Vagina (tissue), 2 donors: ENCODE measurements at places on chromosomes 7 and 10. TPM values are rescaled to one million over a fixed set of nuclear protein-coding genes. Genes with fewer than 3 reads are reported as not detected.

DNA sequence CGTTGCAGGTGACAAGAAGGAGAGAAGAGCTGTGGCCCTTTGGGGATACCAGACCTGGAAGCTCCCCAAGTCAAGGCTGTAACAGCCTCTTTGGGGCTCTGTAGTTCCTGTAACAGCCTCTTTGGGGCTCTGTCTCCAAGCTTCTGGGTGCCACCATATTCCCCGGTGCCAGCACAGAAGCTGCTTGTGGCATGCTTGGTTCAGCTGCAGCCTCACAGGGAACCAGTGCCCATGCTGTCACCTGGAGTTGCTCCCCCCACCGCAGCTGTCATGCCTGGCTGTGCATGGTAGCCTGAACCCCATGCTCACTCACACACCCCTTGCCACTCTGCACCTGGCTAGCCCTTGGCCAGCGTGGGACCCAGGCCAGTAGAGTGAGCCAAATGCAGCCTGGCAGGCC, 109.1 kb downstream of the ELAPOR2 start:
- DNase-seq, result no peak

- DNase-seq, result no peak
These were observed 4.4 kb upstream of the FAM107B start for GRCh38 chr10:14779001-14779651.

DNA sequence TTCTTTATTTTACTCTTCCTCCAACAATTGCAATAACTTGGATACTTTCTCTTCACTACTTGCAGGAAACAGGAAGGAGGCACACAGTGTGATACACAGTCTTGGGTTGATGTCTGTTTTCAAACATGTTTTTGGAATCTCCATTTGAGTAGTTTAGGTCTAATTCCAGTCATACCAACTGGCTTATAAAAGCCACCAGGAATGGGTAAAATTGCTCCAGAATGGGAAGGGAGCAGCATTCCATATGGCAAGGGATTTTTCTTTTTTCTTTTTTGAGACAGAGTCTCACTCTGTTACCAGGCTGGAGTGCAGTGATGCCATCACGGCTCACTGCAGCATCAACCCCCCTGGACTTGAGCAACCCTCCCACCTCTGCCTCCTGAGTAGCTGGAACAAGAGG, 545.1 kb upstream of the GALNT17 start:
- DNase-seq, result no peak

GRCh38 chr10:74488907-74489306, 337.5 kb upstream of the KAT6B start:
- DNase-seq, result no peak

The GDF2 gene
- not detected for total RNA-seq
